Esophagus mucosa (tissue), 1 donor: ENCODE measurements at places on chromosomes 2 and 18. TPM values are rescaled to one million over a fixed set of nuclear protein-coding genes. Genes with fewer than 3 reads are reported as not detected.

DNA sequence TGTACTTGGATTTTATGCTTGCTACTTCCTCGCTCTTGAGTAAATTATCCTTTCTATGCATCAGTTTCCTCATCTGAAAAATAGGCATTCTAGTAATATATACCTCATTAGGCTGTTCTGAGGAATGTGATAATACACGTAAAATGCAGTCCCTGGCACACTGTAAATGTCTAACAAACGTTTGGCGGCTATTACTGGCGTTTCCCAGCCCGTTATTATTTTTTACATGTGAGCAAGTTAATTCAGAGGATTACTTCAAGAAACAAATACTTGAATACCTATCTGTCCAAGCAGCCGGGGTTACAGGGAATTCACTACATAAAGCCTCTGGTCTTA, 586 bp upstream of the C2orf49 start:
- no peak for ATAC-seq

DNA sequence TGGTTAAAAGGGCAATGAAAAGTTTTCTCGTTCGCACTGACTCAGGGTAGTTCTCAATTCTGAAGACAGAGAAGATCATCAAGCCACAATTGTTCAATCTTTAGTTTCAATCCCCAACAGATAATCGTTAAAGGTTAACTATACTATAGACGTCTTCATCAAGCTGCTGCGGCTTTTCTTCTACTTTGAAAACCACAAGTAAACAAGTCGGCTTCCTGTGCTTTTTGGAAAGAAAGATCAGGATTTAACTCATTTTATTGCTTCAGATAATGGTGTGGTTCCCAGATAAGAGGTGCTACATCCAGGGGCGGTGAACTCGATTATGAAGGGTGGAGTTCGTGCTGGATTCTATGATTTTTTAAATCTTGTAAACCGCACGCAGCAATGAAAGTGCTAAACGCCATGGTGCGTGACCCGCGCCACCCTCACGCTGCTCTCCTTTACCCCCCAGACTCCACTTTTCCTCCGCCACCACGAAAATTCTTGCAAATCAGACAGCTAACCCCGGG, 545 bp upstream of the CDCA7 start:
- ATAC-seq, result no peak

GRCh38 chr2:228709788-228710371, 528.4 kb upstream of the SPHKAP start:
- no peak for ATAC-seq

The CDH20 gene
- not detected for total RNA-seq

The MAB21L4 gene
- total RNA-seq, result 148 TPM
